Activated CD8-positive, alpha-beta memory T cell treated with anti-CD3 and anti-CD28 coated beads, Interleukin-2, amount 10 ng/mL, durations not matched to agents 7 days and 5 days (primary cell): ENCODE measurements at places on chromosomes 3 and 15.

- no peak for DNase-seq
Observed at GRCh38 chr15:78067328-78068228, 9.9 kb downstream of the TBC1D2B start.

DNA sequence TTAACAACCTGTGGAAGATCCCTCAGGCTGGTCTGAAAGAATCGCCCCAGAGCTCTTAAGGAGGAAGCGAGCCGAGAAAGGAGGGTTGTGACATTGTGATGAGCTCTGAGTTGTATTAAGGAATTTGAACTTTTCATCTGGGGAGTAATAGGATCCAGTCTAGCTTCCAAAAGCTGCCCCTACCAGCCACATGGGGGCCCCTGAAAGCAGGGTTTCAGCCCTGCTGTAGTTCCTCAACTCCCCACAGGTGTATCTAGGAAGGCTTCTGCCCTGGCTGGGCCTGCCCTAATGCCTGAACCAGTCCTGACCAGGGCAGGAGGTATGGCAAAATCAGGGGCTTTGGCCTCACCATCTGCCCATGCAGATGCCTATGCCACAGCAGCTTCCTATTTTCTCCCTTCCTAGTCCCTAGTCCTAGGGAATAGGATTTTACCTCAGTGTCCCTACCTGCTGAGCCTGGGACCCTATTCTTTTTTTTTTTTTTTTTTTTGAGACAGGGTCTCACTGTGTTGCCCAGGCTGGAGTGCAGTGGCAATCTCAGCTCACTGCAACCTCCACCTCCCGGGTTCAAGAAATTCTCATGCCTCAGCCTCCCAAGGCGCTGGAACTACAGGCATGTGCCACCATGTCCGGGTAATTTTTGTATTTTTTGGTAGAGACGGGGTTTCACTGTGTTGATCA is 5.0 kb upstream of the AP3S2 start:
- peak; percentile 62 for DNase-seq

DNA sequence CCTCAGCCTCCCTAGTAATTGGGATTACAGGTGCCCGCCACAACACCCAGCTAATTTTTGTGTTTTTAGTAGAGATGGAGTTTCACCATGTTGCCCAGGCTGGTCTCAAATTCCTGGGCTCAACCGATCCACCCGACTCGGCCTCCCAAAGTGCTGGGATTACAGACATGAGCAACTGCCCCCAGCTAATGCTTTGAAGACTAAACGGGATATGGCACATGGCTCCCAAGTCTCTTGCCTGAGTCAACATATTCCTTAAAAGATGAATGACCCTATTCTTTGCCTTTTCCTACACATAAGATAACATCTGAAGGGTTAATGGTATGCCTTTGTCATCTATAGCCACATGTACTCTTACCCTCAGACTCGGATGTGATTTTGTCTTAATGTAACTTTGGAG is 38.4 kb upstream of the NEDD4 start:
- DNase-seq, result no peak

- no peak for DNase-seq
Observed at GRCh38 chr3:15769256-15769915, 28.4 kb downstream of the ANKRD28 start.

- DNase-seq, result no peak
Observed at GRCh38 chr15:69143756-69144436, 16.5 kb upstream of the GLCE start.
